ENCODE measurements at places on chromosomes 6 and 20.

GRCh38 chr20:20237093-20237959, 130.6 kb upstream of the INSM1 start:
- peak; percentile 47 for DNase-seq

DNA sequence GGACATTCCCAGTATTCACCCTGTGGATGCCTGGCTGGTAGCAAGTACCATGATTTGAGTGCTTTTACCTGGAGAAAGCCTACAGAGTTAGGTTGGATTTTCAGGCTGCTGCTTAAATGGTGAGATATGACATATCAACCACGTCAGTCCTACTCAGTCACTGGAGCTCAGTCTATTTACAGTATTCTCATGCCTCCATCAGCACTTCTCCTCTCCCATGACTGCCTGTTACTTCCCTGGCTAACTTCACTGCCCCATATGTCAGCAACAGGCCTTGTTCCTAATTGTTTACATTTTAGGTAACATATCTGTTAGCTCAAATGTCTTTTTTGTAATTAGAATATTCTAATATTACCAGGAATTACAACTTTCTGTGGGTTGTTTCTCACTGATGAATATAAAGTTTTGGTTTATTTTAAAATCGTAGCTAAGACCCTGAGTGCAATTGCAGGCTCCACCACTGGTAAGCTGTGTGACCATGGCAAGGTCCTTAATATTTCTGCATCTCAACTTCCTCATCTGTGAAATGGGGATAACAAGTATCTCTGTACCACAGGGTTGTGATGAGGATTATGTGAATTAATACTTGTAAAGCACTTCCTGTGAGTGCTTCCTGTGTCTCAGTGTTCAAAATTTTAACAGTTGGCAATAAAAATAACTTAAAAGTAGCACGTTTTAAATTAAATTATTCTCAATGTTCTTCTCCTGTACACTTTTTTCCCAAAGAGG, 54.3 kb downstream of the RNF144B start:
- no peak for DNase-seq

DNA sequence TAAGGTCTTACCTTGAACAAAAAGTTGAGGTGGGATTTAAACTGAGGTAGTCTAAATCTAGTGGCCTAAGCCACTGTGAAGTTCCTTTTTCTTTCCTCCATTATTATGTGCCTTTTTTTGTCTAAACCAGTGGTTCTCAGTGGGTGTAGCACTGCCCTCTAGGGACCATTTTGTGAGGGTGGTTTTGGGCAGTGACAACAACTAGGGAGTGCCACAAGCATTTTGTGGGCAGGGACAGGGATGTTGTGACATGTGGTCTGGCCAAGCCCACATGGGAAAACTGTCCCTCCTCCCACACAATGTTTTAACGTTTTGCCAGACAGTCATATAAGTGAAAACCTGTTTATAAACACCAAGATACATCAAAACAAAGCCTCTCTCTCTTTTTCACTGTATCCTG, 899.4 kb upstream of the FLRT3 start:
- DNase-seq = peak; percentile 23

GRCh38 chr20:48794816-48795457, 32.9 kb downstream of the PREX1 start:
- no peak for DNase-seq

All from fibroblast of the aortic adventitia (primary cell).